ENCODE measurements at places on chromosomes 11 and 22. TPM values are rescaled to one million over a fixed set of nuclear protein-coding genes. Genes with fewer than 3 reads are reported as not detected.

SYCE3 gene
- total RNA-seq = not detected

PLA2G3 gene
- 0.37 TPM for total RNA-seq

CDC42BPG gene
- 0.13 TPM for total RNA-seq

GRCh38 chr11:113261709-113262475 is 52.5 kb upstream of the TTC12 start:
- peak; percentile 89 for DNase-seq

GRCh38 chr11:45527898-45528297 is 137.5 kb downstream of the CHST1 start:
- no peak for DNase-seq

DNA sequence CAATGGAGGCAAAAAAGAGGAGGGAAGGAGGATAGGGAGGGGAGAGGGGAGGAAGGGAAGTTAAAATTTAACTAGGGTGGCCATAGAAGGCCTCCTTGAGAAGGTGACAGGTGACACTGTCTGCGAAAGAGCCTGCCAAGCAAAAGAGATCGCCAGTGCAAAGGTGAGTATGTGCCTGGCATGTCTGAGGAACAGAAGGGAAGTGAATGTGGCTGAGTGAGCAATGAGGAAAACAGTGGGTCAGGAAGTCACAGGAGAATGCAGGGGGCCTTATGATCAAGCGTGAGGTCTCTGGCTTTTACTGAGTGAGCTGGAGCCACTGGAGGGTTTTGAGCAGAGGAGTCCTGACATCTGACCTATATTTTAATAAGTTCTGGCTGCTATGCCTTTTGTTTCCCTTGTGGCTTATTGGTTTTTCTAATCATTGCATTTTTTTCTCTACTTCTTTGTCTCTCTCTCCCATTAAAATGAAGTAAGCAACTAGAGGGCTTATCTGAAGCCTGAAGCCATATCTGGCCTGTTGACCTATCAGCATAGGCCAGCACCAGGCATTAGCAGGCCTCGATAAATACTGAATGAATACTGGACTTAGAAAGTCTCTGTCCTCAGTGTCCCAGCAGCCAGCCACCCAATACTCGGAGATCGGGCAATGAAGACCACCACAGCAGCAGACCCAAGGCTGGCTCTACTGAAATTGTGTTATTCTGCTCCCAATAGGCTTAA is 5.6 kb downstream of the AP1B1 start:
- no peak for DNase-seq

GRCh38 chr11:130462101-130462885 is 13.8 kb downstream of the ADAMTS15 start:
- DNase-seq = no peak

DNA sequence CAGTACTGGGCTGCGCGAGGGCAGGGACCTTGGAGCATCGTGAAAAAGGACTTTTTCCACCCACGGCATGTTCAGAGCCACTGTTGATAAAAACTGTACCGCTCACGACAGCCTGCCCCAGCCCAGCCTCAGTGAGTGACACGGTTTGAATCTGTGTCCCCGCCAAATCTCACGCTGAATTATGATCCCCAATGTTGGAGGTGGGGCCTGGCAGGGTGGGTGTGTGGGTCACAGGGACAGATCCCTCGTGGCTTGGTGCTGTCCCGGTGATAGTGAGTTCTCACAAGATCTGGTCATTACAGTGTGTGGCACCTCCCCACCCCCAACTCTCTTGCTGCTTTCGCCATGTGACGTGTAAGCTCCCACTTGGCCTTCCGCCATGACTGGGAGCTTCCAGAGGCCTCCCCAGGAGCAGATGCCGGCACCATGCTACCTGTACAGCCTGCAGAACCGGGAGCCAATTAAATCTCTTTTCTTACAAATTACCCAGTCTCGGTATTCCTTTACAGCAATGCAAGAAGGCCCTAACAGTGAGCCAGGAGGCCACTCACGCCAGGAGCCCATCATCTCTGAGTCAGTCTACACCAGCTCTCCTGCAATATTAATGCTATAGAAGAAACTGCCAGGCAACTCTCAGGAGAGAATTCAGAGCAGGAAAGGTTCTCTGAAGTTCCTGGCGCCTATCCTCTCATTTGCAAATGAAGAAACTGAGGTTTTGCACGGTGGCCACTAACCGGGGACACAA is 1.3 kb downstream of the TOLLIP start:
- no peak for DNase-seq

All from HT1080 (cell line).